ENCODE measurements at places on chromosomes 12 and 14.
A peak's percentile ranks its signal among the peaks of the same experiment; 100 is the strongest.

- no peak for DNase-seq
Measured at GRCh38 chr12:44076871-44077270, 241.0 kb downstream of the TMEM117 start.

- no peak for DNase-seq
Measured at GRCh38 chr14:22560662-22561365, 28.2 kb downstream of the DAD1 start.

DNA sequence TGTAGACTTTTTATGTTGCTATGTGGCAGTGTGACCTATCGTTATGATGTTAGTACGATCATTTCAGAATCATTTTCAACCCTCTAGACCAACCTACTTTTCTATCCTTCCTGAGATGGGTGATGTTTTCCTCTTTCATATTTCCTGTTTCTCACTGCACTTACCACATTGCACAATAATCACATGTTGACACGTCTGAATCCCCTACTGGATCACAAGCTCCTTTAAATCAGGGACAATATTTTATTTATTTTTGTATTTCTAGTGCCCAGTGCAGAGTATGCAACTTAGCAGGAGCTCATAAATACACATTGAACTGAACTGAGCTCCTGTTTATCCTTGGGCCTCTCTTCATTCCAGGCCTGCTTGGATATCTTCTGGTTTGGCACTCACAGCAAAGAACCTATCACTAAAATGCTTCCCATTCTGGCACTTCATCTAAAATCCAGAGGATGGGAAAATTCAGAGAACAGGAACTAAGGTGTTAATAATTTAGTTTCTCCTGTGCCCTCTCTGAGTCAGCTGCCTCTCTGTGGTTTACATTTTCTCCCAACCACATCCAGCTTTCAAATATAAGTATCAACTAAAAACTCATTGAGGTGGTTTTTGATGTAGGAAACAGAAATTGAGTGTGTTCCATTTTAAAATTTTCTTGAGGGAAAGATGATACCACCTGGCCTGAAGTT is 69.4 kb upstream of the DYRK2 start:
- peak; percentile 1 for DNase-seq

DNA sequence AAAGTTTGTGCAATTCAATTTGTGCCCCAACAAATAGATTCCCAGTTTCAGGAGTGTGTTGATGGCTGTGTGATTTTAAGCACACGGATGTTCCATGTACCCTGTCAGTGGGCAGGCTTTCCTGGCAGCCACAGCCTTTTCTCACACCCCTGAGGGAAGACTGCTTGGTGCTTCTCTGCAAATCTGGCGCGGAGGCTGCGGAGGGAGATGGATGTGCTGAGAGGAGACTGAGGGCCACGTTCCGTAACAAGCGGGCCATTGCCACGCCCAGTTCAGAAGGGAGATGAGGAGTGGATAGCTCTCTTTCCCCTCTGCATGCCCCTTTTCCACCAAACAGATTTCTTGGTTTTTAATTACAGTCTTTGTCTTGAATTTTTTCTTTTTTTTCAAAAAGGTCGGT is 89.1 kb downstream of the BEGAIN start:
- no peak for DNase-seq

- no peak for DNase-seq
Measured at GRCh38 chr12:108575199-108575912, 13.0 kb downstream of the ISCU start.

Measured in activated CD4-positive, alpha-beta T cell treated with anti-CD3 and anti-CD28 coated beads, Interleukin-2, amount 50 U/mL, for 1 hour (primary cell).